ENCODE measurements at places on chromosomes 2 and 18. TPM values are rescaled to one million over a fixed set of nuclear protein-coding genes. Genes with fewer than 3 reads are reported as not detected.

TUBA4A gene
- 51.7 TPM for total RNA-seq

NMS gene
- total RNA-seq = not detected

SLC8A1 gene
- 738 TPM for total RNA-seq

NEU2 gene
- not detected for total RNA-seq

SERPINB10 gene
- 0.47 TPM for total RNA-seq

RTP5 gene
- not detected for total RNA-seq

TDRD15 gene
- 1.7 TPM for total RNA-seq

ANKRD30B gene
- not detected for total RNA-seq

Measured in right atrium auricular region (tissue), 2 donors.